ENCODE measurements at places on chromosomes 2 and 18.

DNA sequence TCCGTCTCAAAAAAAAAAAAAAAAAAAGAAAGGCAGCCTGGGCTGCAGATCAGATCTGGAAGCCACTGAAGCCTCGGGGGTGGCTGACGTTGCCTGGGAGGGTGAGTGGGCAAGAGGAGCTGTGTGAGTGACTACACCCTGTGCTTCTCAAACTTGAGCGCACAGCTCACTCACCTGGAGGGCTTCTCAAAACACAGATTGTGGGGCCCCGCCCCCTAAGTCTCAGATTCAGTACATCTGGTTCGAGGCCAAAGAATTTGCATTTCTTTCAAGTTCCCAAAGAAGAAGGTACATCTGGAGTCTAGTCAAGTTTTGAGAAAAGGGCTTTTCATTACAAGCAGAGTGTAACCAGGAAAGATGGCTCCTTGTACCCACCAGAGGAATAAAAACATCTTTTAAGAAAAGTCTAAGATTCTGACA lies 97.7 kb upstream of the CAB39 start:
- no peak for DNase-seq

GRCh38 chr2:105177536-105178254 lies 63.8 kb upstream of the GPR45 start:
- no peak for DNase-seq

DNA sequence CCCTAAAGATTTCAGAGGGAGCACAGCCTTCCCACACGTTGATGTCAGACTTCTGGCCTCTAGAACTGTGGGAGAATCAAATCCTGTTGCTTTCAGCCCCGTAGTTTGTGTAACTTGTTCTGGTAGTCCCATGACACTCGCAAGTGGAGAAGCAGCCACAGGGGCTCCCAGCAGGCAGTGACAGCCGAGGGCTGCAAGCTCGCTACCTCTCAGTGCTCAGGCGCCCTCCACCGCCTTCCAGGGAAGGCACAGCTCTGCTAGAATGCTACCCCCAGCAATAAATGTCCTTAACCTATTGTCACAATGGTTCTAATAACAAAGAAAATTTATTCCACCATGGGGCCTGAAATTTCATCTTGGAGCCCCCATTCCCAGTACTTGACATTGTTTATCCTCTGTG lies 143.1 kb upstream of the ZNF236 start:
- DNase-seq, result no peak

DNA sequence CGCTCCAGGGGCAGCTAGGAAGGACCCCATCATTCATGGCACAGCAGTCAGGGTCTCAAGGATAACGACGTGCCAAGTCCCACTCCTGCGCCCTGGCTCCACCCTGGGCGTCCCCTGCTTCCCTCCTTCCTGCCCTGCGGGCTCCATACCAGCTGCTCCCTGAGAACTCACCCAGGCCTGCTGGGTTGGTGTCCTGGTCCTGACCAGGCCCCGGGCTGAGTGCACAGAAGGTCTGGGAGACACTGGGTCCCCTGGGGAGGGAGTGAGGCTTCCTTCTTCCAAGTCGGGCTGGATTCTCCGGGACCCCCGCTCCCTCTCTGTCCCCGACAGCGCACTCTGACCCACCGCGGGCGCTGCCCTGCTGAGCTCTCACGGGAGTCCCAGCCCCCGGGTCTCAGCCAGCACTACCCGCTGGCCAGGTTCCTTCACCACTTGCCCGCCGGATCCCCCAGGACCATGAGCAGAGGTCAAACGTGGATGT lies 160.2 kb downstream of the PXDN start:
- no peak for DNase-seq

GRCh38 chr2:181367906-181368435 lies 89.2 kb upstream of the ITGA4 start:
- no peak for DNase-seq

GRCh38 chr2:66577321-66578053 lies 142.6 kb downstream of the MEIS1 start:
- no peak for DNase-seq
